Activated T-helper 9 cell treated with anti-CD3 and anti-CD28 coated beads, Interleukin-2, amount 50 U/mL, for 16 hours (primary cell): ENCODE measurements at places on chromosomes 7 and 10.

DNA sequence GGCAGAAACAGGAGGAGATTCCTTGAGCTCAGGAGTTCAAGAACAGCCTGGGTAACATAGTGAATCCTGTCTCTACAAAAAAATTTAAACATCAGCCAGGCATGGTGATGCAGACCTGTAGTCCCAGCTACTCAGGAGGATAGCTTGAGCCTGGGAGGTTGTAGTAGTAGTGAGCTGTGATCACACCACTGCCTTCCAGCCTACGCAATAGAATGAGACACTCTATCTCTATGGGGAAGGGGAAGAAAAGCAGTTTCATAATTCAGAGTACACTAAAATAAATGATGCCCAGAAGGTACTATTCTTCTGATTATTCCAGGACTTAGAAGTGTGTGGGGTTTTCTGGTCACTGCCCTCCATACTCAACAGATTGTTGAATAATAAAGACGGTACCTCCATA lies 177.3 kb downstream of the KMT2E start:
- no peak for DNase-seq

DNA sequence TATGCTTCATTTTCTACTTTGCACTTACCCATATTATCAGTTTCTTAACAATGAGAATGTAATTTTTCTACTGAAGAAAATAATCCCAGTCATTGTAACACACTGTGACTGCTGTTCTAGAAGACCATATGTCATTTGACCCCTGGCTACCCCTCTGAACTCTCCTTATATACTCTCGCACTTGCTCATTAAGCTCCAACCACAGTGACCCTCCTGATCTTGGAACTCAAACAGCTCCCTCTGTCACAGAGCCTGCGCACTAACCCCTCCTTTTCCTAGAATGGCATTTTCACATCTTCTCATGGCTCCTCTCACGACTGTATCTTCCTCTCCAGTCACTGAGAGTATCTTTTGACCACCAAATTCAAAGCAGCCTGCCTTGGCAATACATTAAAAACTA lies 169.7 kb downstream of the CACNA2D1 start:
- DNase-seq: no peak

GRCh38 chr7:22156205-22156604 lies 200.7 kb downstream of the RAPGEF5 start:
- no peak for DNase-seq

DNA sequence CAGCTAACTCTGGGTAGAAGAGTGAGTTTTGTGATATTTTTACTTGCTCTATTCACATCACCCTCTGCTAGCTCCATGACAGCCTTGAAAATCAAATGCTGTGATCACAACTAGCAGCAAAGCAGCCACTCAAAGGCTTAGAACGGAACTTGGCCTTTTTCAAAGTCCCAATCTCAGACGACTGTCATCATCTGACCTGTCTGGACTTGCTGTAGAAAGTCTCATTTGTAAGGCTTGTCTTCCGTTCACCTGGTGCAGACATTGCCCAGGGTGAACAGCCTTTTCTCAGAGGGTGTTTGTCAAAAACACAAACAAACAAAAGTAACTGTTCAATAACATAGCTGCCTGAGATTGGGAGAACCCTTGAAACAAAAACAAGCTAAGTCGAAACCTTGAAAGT lies 458.9 kb upstream of the ADARB2 start:
- no peak for DNase-seq

DNA sequence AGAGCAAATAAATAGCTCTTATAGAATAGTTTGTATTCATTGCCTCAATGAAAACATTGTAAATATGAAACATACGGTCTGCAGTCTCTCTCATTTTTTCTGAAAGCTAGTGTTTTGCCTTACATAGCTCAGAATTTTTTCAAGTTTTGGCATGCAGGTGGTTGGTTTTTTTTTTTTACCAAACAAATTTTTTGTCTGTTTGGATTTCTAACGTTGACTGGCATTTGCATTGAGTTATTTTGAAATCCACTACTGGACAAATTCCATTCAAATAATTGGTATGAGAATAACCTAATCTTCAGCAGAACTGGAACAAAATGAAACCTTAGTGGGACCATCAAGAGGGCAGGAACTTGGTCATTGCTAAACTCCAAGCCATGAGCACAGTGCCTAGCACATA lies 107.6 kb upstream of the SAMD8 start:
- no peak for DNase-seq

DNA sequence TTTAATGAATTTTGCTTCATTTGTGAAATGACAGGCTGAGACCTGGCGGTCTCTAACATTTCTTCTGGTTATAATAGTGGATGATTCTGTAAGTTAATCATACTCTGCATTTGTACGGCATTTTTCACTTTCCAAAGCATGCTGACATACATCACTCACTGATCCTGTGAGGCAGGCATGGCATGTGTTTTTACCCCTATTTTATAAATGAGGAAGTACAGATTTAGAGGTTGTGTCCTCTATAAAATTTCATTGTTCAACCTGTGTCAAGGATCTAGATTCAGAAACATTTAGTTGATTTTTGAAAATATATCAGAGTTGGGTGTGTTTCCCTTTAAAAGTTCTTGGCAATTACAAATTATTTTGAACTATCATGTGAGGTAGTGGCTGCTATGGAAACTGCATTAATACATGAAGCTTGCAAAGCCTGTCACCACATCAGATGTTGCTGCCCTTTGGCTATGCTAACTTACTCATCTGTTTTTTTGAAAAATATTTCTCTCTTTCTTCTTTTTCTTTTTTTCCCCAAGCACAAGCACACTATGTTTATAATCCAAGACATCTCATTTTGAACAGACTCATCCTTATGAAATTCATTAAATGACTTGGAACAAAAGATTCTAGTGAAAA lies 172.7 kb downstream of the GNAI1 start:
- DNase-seq: no peak

- DNase-seq: no peak
Measured at GRCh38 chr10:133388973-133389818, 4.8 kb upstream of the MTG1 start.

- DNase-seq: no peak
Measured at GRCh38 chr10:72610466-72610865, 15.4 kb downstream of the MICU1 start.

GRCh38 chr7:3282457-3282856 lies 18.6 kb upstream of the SDK1 start:
- DNase-seq: no peak

DNA sequence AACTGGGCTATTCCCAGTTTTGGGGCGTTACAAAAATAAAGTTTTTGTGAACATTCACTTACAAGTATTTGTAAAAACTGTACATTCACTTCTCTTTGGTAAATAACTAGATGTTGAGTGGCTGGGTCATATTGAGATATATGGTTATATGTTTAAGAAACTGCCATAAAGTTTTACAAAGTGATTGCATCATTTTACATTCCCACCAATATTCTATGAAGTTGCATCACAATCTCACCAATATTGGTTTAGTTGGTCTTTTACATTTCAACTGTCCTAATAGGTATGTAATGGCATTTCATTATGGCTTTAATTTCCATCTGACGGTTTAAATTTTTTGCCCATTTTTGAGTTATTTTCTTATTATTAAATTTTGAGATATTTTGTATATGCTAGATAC lies 251.7 kb upstream of the GNAI1 start:
- DNase-seq: no peak

DNA sequence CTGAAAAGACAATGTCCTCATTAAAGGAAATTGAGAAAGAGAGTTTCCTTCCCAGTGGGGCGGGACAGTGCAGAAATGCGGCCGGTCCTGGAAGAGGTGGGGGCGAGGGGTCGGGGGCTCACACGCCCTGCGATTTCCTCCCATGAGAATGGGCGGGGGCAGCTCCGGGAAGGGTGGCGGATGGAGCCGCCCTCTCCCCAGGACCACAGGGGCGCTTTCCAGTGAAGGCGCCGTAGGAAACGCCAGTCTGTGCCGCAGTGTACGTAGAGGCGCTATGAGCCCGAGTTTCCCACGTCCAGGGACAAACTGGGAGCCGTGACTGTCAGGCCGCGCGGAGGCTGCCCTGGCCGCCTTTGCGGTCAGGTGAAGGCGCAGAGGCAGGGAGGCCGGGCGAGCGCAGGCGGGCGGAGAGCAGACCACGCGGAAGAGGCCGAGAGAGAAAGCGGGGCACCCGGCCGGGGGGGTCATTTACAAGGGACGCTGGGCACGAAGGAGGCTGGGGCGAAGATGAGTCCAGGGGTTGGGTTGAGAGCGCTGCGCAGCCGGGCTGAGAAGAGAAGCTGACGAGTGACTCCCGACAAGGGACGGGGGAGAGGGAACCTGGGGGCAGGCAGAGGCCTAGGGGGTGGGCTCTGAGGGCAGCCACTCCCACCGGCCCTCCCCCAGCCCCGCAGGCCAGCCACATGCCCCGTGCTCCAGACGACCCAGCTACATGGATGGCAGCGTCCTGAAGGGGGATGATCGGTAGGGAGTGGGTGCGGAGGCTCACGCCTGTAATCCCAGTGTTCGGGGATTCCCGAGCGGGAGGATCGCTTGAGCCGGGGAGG lies 45.0 kb downstream of the ALOX5 start:
- DNase-seq: peak; percentile 37

- DNase-seq: no peak
Measured at GRCh38 chr7:126398851-126399529, 853.8 kb downstream of the GRM8 start.
